NCI-H510A (cell line): ENCODE measurements at places on chromosomes 11 and 22.

DNA sequence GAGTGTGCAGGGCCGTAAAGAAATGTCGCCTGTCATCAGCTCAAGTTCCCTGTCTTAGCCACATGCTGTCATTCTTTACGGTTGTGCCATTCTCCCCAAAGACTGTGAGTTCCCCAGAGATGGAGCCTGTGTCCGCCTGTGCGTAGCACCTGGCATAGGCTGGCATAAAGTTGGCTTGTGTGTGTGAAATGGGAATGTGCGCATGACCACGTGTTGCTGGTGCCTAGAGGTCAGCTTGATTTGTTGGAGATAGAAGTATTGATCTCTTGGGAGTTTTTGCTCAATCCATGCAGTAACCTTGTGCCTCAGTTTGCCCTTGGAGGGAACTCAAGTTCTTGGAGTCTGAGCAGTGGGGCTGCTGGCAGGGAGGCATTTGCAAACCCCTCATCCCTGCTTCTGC is 9.4 kb downstream of the CHADL start:
- DNase-seq = no peak

GRCh38 chr22:45064313-45065278 is 54.8 kb upstream of the PHF21B start:
- DNase-seq = no peak

- no peak for DNase-seq
Observed at GRCh38 chr22:29044657-29045176, 16.9 kb downstream of the C22orf31 start.

- no peak for DNase-seq
Observed at GRCh38 chr11:13116491-13116890, 107.4 kb downstream of the RASSF10 start.

DNA sequence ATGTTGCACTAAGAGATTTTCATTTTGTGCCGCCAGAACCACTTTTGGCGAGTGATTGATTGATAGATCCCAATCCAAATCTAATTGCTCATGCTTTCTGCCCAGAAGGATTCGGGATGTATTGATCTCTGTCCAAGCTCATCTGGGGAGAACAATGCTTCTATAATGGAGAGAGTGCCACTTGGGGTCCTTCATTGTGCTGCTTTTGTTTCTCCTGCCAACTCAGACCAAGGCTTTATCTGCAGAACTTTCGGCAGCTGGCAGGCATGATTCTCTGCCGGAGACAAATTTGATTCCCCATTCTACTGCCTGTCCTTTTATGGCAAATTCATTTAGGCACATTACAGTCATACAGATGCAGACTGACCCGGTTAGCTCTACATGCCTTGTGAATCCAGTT is 62.9 kb upstream of the NTM start:
- DNase-seq = no peak

DNA sequence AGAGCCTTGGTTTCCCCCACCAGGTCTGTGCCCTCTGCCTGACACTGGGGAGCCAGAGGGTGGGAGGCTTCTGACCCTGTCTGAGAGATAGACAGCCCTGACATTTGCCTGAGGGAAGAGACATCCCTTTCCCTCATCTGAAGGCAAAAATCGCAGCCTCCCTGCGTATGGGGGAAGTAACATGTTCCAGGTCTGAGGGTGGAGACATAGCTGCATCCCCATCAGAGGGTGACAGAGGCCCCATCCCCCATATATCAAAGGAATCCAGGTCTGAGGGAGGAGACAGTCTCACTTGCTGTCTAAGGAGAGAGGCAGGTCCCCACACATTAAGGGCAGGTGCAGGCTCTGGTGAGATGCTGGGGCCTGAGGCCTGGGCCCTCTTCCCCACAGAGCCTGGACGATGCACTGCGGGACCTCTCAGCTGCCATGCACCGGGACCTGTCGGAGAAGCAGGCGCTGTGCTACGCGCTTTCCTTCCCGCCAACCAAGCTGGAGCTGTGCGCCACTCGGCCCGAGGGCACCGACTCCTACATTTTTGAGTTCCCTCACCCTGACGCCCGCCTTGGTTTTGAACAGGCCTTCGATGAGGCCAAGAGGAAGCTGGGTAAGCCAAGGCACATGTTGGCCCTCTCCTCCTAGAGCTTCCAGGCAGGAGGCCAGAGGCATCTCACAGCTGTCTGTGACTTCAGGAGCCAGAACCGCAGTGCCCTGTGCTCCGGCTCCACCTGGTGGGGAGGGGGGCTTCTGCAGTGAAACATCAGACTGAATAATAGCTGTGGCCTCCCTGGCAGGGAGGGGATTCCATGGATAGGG is 16.1 kb upstream of the RELT start:
- no peak for DNase-seq

- DNase-seq = no peak
Observed at GRCh38 chr11:15599376-15599775, 484.7 kb downstream of the INSC start.

- no peak for DNase-seq
Observed at GRCh38 chr22:32380991-32381390, 23.3 kb downstream of the RFPL3 start.

GRCh38 chr22:19579880-19580279 is 55.7 kb upstream of the CLDN5 start:
- no peak for DNase-seq

GRCh38 chr11:100205926-100206325 is 481.2 kb upstream of the ARHGAP42 start:
- DNase-seq = no peak

DNA sequence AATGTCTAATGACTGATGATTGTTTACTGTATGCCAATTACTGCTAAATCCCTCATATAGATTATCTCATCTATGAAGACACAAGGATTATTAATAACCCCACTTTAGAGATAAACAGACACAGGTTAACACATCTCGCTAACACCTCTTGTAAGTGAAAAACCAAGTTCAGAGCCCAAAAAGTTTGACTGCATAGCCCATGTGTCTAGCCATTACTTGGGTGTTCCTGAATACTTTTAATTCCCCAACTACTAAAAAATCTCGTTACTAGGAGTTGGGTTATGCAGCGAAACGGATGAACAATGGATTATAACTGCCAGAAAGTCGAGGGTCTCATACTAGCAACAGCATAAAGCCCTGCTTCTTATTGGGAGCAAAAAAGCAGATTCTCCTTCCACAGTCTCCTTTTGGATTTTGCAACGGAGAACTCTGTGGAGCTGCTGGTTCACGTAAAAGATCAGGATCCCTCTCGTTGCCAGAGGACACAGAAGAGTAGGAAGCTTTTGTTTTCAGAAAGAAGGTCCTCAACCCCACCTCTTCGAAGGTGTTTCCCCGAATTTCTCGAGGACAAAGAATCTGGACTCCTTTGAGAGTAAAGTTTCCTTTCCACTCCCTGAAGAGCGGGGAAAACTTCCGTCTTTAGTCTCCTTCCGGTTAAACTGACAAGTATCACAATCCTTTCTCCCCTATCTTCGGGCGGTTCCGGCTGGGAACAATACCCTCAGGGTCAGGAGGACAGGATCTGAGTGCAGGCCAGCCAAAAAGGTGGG is 979 bp downstream of the ZBED5 start:
- DNase-seq = no peak

GRCh38 chr11:73141031-73141308 is 1.1 kb downstream of the FCHSD2 start:
- DNase-seq = no peak

DNA sequence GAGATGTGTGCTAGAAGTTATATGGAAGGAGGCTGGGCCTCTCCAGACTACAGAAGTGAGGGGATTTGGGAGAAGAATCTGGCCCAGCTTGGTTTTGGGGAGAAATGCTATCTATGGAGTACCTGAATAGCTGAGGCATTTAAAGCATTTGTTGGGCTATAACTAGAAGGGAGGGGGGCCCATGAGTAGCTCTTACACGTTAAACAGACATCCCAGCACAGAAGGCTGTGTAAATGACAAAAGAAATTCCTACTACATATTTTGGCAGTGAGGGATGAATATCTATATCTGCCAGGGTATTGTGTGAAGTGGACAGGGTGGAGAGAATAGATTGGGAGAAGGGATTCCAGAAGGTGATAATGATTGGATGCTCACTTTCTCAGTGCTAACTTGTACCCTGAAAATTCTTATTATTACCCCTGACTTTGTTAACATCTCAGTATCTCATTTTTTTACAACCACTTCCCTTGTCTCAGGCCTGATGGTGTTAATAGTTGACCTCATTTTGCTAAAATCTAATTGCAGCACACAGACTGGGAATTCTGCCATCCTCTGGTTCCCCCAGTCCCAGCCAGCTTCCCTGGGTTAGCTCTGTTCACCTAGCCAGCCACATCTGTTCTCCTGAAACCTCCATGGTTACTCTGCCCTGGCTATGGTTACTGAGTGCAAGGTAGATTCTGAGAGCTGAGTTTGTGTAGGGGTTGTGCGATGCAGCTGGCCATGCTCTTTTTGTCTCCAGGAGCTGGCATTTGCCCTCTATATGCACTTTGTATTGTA is 28.8 kb upstream of the RRM1 start:
- DNase-seq = no peak

DNA sequence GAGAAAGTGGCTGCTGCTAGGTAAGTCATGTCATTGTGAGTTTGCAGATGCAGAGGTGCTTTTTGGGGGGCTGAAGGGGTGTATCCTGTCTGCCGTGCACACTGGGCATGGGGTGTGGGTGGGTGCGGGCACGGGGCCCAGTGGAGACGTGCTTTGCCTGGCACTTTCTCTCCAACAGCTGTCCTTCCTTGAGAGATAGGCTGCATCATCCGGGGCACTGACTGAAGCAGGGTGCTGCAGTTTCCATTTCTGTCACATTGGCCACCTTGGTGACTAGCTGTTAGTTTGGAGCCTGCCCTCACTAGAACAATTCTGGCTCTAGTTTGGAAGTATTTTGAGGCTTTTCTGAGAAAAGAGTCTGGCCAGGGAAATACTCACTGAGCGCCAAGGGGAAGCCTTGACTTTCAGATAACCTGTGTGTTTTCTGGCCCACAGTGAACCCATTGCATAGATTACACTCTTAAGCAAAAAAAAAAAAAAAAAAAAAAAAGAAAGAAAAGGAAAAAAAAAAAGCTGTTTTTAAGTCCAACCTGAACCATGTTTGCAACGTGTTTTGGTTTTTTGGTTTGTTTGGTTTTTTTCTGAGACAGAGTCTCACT is 219.2 kb downstream of the NAV2 start:
- DNase-seq = no peak

- no peak for DNase-seq
Observed at GRCh38 chr11:74102321-74102720, 68.5 kb downstream of the C2CD3 start.

DNA sequence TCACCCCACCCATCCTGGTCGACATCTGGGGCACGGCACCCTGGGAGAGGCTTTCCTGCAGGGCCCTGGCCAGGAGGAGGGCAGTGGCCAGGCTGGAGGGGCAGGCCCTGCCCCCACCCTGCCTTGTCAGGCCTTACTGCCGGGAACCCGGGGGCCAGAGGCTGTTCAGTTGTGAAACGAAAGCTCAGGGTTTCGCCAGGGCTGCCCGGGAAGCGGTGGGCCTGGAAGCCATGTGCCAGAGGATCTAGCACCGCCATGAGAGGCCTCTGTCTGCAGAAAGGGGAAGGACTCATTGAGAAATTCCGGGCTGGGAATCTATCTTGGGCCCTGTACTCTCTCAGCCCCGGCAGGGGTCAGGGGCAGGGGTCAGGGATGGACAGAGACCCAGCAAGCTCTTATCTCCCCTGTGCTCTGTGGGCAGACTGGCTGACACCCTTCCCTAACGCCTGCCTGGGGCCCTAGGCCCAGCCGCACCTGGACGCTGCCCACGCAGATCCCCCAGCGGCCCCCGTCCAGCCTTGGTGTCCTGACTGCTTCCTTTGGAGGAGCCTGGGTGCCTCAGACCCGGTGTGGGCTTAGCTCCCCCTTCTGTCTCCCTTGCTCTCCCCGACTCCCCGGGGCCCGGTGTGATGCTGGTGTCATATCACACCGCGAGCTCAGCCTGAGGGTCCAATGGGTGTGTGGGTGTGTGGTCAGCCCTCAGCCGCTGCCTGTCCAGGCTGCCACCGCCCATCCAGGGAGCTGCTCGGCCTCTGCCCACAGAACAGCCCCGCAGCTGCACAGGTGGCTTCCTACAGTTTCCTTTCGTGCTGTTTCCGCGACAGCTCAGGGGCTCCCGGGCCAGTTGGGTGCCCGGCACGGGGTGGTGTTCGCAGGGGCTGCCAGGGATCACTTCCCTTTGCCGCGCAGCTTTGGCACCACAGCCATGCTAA is 6.5 kb downstream of the PIM3 start:
- no peak for DNase-seq

DNA sequence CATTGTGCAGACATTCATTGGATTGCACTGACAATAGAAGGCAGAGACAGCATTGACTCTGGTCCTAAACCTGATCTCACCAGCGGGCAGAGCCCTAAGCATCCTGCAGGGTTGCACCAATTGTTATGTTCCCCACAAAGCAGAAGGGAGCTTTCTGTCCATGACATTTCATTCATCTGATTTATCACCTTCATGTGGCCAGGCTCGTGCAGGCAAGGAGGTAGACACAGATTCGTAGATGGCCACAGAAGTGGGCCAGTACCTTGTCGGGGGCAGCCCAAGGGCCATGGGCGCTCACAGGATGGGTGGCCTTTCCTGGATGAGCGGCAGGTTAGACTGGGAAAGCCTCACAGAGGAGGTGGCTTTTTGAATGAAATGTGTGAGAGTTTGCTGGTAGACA is 2.9 kb downstream of the TSKU start:
- DNase-seq = no peak

- DNase-seq = no peak
Observed at GRCh38 chr11:86891036-86891435, 64.2 kb downstream of the FZD4 start.

DNA sequence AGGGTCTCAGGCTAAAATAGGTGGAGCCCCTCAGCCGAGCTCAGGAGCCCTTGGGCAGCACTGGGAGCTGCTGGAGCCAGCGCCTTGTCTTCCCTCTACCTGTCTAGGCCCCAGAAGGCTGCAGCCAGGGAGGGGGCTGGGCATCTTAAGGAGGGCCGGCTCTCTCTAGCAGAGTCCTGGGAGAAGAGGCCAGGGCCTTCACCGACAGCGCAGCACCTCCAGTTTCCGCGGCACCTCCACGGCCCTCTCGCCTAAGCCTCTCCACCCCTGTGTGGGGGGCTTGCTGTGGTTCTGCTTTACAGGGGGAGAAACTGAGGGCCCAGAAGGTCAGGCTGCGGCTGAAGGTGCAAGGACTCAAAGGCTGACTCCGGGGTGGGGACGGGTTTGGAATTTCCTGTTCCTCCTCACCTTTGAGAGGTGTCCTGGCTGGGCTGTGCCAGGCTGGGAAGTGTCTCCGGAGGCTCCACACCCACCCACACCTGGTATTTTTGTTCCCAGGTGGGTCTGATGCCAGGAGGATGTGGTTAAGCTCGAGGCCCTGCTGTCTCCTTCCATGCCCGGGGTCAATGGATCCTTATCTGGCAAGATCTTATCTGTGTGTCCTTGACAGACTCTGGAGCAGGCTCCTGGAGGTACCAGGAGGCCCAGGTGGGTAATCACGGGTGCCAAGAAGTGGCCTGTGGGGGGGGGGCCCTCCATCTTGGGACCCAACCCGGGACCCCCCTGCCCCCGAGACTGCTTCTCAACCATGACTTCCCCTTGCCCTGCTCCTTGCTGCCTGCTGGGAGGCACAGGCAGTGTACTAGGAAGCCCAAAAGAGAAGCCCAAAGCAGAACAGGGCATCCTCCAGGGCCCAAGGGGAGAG is 95.3 kb upstream of the FGF3 start:
- DNase-seq = no peak

GRCh38 chr11:67300256-67300755 is 3.0 kb upstream of the SSH3 start:
- DNase-seq = no peak

- no peak for DNase-seq
Observed at GRCh38 chr22:31083923-31084810, 3.0 kb downstream of the SMTN start.
